ENCODE measurements at places on chromosomes 2 and 18.

DNA sequence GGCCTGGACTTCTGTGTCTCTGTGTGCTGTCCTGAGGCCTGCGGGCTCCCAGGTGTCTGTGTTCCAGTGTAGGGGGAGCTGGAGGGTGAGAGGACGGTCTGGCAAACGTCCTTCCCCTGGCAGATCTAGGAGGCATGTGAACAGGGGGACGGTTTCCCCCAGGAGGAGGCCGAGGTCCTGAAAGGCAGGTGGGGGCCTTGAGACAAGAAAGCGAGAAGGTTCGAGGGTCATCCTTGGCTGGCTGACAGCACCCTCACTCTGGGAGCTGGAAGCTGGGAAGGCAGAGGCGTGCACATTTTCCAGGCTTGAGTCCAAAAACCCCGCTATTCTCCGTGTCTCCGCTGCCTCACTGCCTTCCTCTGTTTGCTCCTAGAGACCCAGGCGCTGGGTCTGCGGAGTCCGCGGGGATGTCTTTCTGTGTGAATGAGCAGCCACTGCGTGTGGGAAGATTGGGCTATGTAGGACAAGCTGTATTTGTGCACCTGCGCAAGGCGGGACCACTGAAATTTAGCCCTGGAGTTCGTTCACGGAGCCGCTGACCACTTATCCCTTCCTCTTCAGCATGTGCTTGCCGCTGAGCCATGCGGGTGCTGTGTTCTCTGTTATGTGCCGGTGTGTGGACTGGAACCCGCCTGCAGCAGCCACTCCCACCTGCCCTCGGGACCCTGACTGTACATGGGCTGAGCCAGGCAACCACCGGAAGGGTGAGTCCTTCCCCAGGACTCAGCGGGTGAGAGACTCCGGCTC is 43.7 kb downstream of the TWIST2 start:
- DNase-seq, result no peak

DNA sequence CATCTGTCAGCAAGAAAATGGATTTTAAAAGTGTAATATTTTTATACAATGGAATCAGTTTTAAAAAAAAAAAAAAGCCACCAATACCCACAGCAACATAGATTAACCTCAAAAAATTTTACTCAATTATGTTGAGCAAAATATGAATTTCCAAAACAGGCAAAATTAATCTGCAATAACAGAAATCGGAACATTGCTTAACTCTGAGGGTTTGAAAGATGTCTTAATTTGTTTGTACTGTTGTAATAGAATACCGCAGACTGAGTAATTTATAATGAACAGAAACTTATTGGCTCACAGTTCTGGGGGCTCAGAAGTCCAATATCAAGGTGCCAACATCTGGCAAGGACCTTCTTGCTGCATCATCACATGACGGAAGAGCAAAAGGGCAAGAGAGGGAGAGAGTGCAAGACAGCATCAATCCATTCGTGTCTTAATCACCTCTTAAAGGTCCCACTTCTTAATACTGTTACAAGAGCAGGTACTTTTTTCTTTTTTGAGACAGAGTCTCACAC is 31.8 kb upstream of the TNFAIP6 start:
- DNase-seq, result no peak

DNA sequence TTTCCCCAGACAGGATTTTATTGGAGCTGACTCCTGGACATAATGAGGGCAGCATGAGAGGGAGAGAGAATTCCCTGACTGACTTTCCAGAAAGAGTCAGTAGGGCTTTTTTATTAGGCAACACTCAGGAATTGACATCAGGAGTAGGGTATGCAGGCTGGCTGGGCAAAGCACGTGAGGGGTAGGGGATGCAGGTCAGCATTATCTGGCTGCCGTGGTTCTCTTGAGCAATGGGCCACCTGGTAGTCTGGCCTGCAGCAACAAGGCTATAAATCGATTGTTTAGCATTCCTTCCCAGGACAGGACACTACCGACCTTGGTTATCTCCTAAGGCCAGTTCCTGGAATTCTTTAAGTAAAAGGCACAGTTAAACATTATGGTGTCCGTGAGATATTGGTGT is 160.8 kb upstream of the AGAP1 start:
- no peak for DNase-seq

GRCh38 chr2:66153941-66154340 is 281.0 kb upstream of the MEIS1 start:
- no peak for DNase-seq

- no peak for DNase-seq
Measured at GRCh38 chr2:120871016-120871635, 135.5 kb downstream of the GLI2 start.

DNA sequence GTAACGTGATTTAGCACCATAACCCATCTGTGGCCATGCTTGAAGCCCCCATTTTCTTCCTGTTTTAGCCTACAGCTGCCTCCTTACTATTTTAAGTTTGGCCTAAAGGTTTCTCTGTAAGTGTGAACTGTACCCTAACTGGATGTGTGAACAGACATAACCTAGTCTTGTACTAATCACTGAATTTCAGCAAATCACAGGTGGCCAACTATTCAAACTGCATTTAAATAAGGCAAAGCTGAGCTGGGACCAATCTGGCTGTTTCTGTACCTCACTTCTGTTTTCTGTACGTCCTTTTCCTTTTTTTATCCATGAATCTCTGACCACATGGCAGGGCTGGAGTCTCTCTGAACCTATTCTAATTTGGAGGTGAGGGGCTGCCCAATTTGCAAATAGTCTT is 452.7 kb upstream of the HS6ST1 start:
- no peak for DNase-seq

DNA sequence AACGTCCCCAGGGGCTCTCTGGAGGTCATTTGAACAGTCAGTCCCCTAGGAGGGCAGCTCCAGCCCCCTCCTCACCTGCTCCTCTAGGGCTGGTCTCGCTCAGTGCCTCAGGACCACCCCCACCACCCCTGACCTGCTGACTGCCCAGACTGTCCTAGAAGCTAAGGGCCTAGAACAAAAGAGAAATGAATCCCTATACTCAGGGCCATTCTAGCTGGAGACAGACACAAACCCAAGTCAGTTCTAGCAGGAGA is 83.0 kb downstream of the HS1BP3 start:
- no peak for DNase-seq

DNA sequence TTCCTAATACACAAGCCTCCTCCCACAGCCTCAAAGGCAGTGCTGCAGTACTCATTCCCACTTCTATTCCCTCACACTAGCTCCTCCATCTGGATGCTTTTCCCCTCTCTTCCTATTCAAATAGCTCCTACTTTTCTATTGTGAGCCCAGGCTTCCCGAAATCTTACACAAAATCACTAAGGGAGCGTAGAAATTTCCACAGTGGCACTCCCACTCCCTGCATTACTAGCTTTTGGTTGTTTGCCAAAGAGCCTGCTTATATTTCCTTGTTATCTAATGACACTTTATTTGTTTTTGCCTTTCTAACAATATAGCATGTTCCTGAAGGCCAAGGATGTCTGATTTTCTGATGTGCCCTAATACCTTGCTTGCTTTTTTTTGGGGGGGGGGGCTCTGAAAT is 10.9 kb downstream of the EPAS1 start:
- no peak for DNase-seq

DNA sequence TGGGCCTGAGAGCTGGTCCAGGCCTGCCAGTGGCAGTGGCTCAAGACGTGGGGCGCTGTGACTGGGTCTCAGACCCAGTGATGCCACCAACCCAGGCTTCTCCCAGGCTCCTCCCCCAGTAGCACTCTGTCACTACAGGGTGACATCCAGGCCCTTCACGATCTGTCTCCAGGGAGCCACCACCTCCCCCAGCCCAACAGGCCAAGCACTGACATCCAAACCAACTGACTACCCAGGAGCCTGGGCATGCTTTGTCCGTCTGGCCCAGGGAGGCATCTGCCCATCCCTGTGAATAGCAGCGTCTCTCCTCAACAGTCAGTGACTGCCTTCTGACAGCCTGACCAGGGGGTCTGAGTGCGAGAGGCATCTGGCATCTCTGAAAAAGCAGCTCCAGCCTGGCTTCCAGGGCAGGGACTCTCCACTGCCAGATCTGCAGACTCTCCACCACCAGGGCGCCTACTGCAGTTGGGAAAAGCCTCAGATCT is 13.0 kb downstream of the TEX44 start:
- DNase-seq, result no peak

- DNase-seq, result no peak
Measured at GRCh38 chr2:130156624-130157004, 11.7 kb upstream of the CCDC74B start.

DNA sequence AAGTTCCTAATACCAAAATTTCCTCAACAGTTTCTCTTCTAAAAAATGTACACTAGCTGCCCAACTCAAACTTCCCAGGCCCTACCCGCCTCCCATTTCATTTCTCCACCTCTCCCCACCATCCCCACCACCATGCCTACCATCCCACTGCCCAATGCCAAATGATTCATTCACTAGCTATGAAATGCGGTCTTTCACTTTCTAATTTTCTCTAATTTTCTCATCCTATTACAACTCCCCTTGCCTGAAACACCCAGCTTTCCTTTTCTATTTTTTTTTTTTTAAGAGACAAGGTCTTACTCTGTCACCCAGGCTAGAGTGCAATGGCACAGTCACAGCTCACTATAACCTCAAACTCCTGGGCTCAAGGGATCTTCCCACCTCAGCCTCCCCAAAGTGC is 38.4 kb downstream of the KIDINS220 start:
- DNase-seq, result no peak

- DNase-seq, result no peak
Measured at GRCh38 chr2:232000439-232000838, 38.9 kb downstream of the DIS3L2 start.
